ENCODE measurements at places on chromosomes 3 and 15.

DNA sequence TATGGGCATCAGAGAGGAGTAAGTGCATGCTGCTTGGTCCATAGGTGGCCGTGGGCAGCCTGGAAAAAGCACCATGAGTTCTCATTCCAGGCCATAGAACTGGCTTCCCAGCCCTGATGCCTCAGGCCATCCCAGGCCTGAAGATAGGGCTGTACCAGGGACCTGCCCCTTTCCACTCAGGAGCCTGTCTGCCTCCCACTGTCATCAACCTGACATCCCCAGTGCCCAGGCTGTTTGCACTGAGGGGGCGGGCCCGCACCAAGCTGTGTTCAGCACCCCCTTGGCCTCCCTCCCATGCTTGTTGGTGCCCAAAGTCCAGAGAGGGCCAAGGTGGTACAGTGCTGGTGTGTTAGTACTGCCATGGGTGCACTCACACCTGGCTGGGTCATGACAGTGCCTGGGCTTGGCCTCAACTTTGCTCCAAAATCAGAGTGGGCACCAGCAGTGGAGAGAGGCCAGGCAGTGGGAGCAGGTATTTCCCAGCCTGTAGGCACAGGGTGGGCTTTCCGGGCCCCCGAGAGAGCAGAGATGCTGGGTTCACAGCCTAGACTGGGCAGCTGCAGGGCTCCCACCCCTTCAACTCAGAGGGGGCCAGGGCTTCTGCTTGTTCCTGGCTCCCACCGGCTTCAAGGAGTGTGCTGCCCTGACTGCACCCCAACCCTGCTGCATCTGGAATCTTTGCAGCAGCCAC lies 556.1 kb downstream of the SI start:
- no peak for DNase-seq

DNA sequence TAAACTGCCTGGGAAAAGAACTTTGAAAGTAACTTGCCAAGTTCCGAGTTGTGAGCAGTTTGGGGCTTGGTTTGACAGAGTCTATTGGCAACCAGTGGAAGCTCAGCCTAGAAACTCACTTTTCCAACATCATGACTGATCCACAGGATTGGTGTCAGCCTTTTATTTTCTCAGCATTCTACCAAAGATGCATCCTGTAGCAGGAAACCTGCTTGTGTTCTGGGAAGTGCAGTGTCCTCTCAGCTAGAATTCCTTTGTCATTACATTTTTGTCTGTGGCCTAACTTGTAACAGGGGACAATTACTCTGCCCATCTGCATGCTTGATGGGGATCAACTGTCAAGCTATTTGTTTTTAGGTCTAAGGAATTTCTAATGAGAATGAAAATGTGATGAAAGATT lies 116.7 kb upstream of the LMOD3 start:
- no peak for DNase-seq

- no peak for DNase-seq
Measured at GRCh38 chr3:147328711-147329110, 77.6 kb downstream of the ZIC4 start.

GRCh38 chr15:70077188-70078147 lies 20.2 kb downstream of the TLE3 start:
- no peak for DNase-seq

DNA sequence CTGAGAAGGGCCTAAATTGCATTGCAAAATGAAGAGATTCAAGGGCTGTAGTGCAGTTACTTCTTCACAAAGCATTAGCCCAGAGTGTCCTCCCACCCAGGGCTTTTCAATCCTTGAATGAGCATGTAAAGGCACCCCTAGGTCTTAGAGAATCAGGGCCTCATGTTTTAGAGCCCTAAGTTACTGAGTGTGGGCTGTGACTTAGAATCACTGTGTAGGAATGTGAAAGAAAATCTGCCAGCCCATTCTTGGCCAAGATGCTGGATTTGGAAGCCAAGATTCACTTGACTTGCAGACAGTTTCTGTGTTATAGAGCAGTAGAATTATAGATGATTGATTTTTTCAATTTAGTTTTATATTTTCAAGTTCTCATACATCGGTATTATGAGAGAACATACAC lies 153.2 kb downstream of the MYRIP start:
- DNase-seq: peak; percentile 84

DNA sequence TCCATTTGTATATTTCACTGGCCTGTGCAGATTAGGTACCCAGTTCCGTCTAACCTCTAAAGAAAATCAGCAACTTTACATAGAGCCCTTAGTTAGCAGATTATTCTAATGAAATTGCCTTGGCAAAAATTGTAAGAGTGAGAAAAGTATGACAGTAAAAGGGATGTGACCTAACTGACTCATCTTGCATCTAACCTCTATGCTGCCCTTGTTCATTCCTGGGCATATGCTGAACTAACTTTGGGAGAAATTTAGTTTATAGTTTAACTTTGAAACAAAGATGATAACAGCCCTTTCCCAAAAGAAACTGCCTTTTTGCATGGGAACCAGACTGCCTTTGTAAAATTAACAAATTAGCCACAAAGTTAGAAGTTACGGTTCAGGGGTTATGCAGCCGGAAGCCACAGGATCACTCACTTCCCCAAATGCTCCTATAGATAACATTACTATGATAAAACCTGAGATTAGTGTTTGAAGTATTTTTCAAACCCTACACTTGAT lies 839.8 kb upstream of the ALCAM start:
- no peak for DNase-seq
